ENCODE measurements at places on chromosomes 12 and 14.

DNA sequence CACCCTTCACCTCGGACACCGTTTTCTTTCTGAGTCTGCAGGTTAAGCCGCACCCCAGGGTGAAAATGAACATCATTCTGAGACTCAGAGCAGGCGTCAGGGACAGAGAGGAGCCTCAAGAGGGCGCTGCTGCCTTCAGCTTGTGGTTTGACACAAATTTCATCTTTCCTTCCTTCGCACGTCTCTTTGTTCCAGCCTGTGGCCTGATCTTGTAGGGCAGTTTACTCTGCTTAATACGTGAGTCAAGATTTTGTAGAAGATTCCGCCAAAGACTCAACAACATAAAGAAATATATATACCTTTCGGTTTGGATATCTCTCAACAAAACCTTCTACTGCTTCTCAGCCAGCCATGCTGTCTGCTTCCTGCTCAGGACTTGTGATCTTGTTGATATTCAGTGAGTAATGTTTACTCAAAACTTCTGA lies 329.3 kb upstream of the OR4E1 start:
- DNase-seq: peak; percentile 23

- DNase-seq: no peak
These were observed 859.3 kb upstream of the ATXN7L3B start for GRCh38 chr12:73678335-73678734.

DNA sequence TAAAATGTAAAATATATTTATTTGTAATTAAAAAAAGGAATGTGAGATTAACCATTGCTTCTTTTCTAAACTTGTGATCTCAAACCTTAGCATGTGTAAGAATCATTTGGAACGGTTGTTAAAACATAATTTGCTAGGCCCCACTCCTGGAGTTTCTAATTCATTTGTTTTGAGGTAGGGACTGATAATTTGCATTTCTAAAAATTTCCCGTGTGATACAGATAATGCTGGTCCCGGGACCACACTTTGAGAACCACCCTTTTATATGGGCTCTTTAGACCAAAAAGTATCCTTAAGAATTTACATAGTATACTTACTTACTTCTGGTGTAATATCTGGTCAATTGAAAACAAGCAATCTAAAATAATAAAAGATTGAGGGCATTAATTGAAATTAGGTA lies 10.9 kb upstream of the SYT10 start:
- DNase-seq: no peak

GRCh38 chr14:66165337-66165736 lies 320.8 kb upstream of the CCDC196 start:
- DNase-seq: no peak

GRCh38 chr14:100453930-100454329 lies 130.8 kb downstream of the SLC25A47 start:
- no peak for DNase-seq

DNA sequence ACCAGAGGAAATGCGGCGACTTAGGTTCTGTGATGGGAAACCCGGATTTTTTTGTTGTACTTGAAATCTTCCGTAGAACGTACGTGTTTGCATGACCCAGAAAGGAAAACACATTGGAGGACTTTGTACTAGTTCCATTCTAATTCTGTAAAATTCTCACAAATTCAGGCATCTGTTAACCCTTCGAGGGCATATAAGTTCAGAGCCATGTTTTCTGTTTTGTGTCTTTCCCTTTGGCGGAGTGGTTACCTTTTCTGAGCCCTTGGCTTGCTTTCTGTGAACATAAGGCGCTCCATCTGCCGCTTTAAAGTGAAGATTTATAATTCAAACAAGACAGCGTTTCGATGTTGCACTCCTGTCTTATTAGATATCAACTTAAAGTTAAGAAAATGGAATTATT lies 34.2 kb downstream of the BICD1 start:
- DNase-seq: no peak

DNA sequence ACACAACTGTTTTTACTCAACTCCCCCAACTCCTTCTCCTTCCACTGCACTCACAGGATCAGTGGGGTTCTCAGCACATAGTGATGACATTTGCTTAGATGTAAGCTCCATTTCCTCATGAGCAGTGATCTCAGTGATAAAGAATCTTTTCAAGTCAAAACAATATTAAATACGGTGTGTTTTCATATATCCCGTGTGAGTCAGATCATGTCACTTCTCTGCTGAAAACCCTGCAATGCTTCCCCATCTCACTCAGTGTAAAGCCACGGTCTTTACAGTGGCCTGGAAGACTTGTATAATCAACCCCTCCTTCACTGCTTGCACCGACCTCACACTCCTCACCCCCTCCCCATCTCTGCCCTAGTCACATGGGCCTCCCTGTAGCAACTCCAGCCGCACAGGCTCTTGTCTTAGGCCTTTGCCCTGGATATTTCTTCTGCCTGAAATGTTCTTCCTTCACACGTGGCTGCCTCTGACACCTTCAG lies 149.7 kb upstream of the ARHGAP5 start:
- DNase-seq: no peak

DNA sequence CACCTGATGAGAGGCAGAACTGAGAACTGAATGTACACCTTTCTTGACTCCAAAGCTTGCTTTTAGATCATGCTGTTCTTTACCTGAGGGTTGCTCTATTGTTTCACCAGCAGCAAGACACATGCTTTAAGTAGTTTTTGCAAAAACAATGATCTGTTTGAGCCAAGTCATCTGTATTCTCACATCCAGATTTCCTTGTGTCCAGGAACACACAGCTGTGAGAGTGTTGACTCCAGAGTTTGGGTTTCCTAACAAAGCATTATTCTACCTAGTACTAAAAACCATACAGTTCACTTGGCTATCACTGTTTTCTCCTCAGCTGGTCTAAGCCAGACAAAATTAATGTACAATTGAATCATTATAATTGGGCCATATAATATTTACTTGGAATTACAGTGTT lies 120.4 kb downstream of the STAB2 start:
- DNase-seq: no peak

DNA sequence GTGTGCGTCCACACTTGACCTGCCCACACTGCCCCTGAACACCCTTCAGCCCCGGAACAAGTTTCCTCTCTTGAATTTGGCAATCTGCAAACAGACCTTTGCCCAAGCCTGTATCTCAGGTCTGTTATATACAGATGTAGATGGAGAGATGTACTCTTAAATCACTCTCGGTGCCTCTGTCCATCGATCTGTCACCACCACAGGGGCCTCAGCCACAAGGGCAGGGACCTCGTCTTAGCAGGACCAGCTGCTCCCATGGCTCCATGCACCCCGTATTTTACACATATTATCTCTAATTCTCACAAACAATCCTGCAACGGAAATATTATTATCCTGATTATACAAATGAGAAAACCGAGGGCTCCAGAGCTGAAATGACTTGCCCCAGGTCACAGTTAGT lies 313.4 kb downstream of the BCL11B start:
- no peak for DNase-seq

- no peak for DNase-seq
These were observed 22.1 kb downstream of the FOXN3 start for GRCh38 chr14:89394972-89395371.

DNA sequence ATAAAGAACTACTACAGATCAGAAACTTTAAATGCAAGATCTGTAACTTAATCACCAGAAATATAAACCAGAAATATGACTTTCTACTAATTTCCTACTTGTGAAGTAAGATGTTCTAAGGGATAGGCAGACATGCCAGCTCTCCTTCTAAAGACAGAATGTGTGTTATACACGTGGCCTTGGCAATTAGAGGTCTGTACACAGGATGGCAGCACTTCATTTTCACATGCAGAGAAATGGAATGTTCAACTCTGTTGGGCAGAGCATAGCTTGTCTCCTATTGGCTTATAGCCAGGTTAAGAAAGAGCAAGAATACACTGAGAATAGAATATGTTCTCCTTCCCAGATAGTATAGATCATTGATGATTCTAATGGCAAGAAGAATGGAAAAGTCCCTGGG lies 403.8 kb downstream of the DAD1 start:
- DNase-seq: no peak

Data from RPMI8226 (cell line).